ENCODE measurements at places on chromosomes 13 and 19.

- DNase-seq, result no peak
These were observed 73.2 kb upstream of the CACNA1A start for GRCh38 chr19:13579388-13580060.

- DNase-seq, result no peak
These were observed 394.3 kb downstream of the PCDH17 start for GRCh38 chr13:58025821-58026220.

DNA sequence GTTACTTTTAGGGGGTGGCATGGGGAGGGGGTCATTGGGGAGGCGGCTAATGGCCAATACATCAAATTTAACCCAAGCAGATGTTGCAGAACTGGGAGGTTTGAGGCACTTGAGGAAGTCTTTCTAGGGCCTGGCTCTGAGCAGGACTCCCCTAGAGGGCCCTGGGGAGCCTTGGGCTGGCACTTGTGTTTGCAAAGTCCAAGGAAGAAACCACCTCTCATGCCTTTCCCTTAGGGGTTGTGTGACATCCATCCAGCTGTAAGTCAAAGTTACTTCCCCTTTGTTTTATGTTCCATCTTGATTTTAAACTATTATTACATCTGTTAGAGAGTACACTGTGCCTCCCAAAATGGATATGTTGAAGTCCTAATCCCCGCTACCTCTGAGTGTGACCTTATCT lies 159.9 kb downstream of the KATNAL1 start:
- DNase-seq, result no peak

- DNase-seq, result no peak
These were observed 12.0 kb upstream of the SLC46A3 start for GRCh38 chr13:28730762-28731161.

GRCh38 chr13:48838193-48838973 lies 137.3 kb upstream of the FNDC3A start:
- DNase-seq, result no peak

DNA sequence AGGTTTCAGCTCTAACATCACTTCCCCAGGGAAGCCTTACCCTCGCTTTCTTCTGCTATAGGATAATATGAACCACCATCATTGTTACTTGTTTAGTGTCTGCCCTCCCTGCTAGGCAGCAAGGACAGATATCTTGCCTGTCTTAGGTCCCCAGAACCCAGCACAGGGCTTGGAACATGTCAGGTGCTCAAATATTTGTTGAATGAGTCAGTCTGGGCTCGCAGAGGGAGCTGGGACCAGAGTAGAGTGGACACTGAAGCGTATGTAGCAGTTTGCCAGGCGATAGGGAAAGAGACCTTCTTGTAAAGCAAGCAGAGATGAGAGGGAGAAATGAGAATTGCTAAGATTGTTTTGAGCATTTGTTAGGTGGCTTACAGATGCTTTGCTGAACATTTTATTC lies 11.7 kb downstream of the BCKDHA start:
- DNase-seq, result no peak

DNA sequence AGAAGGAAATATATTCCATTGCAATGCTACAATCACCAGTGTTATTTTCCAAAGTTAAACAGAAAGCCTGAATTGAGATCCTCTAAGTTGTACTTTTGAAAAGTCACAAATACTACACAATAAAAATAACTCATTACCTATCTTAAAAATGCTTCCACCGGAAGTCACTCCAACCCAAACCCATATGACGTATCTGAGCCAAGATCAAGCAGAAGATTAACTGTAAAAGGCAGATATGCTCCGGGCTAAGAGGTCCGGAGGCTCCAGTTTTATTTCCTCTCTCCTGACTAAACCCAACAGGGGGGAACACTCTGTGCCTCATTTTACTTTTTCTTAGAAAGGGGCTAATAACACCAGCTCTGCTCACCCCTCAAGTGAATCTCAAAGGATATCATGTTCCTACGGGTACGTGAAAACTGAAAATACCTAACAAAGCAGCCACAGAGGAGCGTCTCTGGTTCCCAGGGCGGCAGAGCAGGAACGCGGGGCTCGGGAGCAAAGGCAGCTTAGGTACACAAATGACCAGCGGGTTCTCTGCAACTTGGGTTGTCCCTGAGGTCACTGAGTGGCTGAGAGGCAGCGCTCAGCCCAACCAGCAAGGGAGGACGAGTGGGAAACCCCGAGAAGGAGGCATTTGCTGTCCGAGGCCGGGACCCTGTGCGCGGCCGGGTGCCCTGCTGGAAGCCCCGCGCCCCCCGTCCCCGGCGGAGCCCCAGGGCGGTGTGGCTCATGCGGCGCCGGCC lies 750 bp downstream of the RAB20 start:
- DNase-seq, result no peak

DNA sequence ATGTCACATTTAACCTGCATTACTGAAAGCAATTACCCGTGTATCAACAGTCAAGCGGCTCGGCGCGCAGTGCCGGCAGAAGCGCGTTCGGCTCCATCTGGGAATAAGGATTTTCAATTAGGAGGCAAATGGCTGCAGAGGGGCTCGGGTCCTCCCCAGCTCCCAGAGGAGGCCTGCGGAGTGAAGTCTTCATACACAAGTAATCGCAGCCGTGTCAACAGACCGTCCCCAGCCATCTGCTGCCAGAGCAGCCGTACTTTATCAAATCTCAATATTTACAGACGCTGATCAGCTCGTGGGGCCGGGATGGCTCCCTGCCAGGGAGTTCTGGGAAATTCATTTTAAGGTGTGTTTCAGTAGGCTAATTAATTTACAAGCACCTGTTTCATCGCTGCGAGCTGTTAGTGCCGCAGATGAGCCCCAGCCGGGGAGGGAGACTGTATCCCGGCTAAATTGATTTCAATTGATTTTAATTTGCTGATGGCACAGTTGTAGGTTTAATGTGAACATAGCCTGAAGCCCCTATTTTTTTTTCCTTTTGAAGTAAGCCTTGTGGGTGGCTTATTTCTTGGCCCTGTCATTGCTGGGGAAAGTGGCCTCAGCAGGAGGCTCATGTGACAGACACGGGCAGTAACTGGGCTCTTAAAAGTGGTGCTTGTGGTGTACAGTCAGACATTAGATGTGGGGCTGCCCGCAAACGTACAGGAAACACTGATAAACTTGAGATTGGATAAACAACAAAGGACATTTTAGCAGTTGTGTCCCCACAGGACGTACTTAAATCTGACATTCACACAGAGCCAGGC lies 252.7 kb downstream of the TEX29 start:
- no peak for DNase-seq

GRCh38 chr19:29529646-29530539 lies 4.1 kb downstream of the VSTM2B start:
- no peak for DNase-seq

DNA sequence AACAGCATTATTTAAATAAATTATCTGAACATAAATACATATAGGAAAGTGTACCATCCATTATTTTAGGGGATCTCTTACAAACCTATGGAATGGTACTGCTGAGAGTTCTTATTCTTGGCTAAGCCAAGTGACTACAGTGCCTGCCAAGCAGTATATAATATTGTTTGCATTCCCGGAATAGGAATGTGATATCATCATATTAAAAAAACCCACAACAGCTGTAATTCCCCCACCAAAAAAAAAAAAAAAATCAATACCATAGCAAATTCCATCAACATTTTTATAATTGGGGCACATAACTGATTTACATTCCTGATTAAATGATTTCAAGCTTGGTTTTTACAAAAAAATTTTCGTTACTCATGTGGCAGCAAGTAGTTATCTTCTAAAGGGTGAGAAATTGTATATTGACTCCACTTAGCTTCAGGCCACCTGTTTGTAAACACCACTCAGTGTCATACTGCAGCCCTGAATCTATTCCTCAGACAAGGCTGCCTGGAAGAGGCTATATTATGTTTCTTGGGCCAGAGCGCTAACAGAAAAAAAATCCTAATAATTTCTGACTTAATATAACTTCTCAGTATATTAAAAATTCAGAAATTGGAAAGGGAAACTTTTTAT lies 278.1 kb downstream of the DNAJC15 start:
- no peak for DNase-seq

GRCh38 chr19:5271145-5271544 lies 69.5 kb downstream of the PTPRS start:
- no peak for DNase-seq

DNA sequence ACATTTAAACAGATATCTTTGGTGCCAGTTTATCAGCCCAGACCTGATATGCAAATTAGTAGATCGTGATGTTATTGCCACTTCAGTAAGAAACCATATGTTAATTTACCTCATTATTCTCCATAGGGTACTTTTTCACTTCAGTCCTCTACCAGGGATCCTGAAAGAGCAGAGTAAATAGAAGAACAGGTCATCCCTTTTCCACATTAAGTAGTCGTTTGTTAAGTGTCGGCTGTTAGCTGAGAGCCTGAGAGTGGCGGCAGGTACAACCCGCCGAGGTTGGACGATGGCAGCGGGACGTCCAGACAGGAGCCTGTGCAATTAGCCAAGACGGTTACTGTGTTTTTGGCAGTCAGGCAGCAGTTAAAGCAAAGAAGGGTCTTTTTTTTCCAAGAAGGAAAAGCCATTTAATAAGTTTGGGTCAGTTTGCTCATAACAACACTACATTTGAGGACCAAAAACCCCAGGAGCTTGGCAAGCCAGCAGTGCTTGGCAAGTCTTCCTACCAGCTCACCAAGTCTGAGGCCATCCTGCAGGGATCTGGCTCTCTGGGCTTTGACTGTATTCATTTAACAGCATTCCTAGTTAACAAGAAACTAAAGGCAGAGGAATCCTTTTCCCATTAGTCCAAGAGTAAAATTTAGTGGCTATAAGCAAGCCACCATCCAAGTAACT lies 231.8 kb downstream of the SHISA2 start:
- peak; percentile 26 for DNase-seq

DNA sequence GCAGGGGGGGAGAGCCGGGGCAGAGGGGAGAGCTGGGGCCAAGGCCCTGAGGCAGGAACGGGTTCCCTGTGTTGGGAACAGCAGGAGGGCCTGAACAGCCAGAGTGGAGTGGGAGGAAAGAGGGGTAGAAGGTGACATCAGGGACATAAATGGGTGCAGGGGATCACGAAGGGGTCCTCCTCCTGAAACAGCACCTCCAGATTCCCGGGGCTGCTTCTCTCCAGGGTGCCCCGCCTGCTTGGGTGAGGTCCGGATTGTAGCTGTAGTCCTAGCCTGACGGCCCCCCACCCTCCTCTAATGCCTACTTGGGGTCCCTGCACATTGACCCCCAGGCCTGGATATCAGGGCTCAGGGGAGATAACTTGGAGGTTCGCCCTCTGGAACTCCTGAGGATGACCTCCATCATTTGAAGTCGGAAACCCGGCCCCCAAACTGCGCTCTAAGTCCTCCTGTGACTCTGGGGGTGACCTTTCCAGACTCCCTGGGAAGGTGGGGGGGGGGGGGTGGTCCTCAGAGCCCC lies 473 bp upstream of the SCN1B start:
- no peak for DNase-seq

- no peak for DNase-seq
These were observed 20.1 kb upstream of the NDUFS7 start for GRCh38 chr19:1363599-1363998.

All from Ammon's horn (tissue), 1 donor.